IPS DF 19.7 (cell line): ENCODE measurements at places on chromosomes 13 and 19.

- DNase-seq: no peak
Measured at GRCh38 chr13:42068886-42069285, 20.4 kb downstream of the DGKH start.

DNA sequence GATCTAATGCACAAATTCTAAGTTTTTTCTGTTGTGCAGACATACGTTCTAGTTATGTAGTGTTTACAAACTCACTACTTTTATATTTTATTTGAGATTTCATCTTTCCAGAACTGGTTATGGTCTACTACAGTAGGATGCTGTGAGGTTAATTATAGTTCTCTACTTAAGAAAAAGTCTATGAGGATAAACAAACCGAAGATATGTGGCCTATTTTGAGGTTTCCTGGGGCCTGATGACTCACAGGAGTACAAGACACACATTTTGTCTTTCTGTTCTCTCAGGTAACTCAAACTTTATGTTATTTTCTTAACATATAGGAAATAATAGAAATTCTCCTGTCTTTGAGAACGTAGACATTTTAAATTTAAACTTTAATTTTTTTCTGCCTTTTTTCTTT lies 45.1 kb downstream of the PCDH20 start:
- no peak for DNase-seq

GRCh38 chr13:45205124-45205523 lies 4.3 kb upstream of the KCTD4 start:
- DNase-seq: no peak

DNA sequence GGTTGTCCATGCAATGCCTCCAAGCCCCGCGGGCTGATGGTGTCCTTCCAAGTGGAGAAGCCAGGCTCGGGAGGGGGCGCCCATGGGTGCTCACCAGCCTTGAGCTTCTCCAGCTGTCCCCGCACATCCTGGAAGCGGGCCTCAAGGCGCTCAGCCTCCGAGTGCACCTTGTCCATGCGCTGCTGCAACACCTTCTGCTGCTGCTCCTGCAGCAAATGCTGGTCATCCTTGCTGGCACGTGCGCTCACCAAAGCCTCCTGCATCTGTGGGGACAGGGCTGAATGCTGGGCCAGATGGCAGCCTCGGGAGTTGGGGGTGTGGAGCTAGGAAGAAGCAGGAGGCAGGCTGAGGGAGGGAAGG lies 22.8 kb upstream of the EMP3 start:
- no peak for DNase-seq

GRCh38 chr19:4352701-4353121 lies 9.3 kb downstream of the MPND start:
- DNase-seq: no peak

DNA sequence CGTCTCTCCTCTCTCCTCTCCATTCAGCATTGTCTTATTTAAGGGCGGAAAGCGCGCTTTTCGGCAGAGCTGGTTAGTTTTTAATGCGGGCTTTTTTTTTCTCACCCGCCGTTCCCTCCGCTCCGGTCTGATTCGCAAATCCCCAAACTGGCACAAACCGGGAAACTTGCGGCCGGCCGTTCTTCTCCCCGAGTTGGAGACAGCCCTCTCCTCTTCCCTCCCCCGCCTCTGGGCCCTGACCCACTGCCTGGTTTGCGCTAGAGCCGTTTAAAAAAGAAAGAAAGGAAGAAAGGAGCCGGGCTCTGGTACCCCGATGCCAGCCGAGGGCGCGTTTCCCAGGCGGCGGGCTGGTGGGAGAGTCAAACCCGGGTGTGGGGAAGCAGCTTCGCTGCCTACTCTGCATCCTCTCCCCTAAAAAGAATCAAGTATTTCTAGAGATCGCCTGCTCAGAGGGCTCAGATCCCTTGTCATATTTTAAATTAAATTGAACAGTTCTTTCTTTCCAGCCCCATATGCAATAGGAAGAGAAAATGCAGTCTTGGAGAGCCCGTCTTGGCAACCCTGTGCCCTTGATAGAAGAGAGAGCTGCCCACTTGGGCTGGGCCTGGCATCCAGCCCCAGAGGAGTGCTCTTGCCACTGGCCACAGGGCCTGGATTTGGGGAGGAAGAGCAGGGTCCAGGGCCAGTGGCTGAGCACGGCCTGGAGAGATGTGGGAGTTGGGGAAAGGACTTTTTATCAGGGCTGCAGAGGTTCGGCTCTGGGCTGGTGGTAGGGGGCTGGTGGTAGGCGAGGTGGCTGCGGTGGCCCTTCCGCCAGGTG lies 19.0 kb downstream of the NFIX start:
- no peak for DNase-seq

DNA sequence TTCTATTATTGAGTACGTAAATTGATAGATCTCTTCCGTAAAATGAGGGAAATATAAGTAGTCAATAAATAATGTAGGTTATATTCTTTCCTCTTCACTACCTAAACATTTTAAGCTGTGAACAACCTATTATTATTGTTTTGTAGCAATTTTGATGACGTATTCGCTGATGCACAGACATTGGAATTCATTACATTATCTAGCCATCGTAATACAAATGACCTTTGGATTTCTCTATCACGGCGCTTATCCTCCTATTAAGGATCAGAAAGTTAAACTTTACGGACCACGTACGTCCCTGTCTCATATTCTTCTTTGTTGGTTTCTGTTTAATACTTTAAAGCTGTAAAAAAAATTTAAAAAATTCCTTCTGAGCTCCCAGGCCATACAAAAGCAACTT lies 264.9 kb downstream of the ITGBL1 start:
- no peak for DNase-seq
